Thyroid gland (tissue), 4 donors: ENCODE measurements at places on chromosomes 2 and 18. TPM values are rescaled to one million over a fixed set of nuclear protein-coding genes. Genes with fewer than 3 reads are reported as not detected.

The PLCL1 gene
- total RNA-seq = 10.4 TPM

- DNase-seq = peak; percentile 77
Measured at GRCh38 chr18:23969664-23970063, 44.9 kb upstream of the TTC39C start.

DNA sequence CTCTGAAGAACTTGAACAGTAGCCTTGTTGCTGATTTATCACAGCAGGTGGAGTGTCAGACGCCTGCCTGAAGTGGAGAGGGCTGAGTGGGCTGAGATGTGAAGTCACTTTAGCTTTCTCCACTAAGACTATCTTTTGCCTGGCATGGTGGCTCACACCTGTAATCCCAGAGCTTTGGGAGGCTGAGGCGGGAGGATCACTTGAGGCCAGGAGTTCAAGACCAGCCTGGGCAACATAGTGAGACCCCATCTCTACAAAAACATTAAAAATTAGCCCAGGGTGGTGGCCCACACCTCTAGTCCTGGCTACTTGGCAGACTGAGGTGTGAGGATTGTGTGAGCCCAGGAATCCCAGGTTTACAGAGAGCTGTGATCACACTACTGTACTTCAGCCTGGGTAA, 60.6 kb upstream of the TTC39C start:
- no peak for DNase-seq

DNA sequence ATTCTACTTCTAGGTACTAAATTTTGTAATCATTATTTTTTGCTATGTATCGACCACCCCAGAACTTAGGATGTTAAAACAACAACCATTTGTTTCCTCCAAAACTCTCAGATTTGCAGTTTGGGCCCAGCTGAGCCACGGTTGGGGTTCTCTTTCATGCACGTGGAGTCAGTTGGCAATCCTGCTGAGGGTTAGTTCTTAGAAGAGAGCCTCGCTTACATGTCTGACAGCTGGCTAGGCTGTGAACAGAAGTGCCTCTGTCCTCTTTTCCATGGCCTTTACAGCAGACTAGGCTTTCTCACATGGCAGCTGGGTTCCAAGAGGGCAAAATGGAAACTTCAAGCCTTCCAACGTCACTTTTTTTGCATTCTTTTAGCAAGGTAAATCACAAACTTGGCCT, 9.3 kb upstream of the RGPD4 start:
- DNase-seq = no peak

DNA sequence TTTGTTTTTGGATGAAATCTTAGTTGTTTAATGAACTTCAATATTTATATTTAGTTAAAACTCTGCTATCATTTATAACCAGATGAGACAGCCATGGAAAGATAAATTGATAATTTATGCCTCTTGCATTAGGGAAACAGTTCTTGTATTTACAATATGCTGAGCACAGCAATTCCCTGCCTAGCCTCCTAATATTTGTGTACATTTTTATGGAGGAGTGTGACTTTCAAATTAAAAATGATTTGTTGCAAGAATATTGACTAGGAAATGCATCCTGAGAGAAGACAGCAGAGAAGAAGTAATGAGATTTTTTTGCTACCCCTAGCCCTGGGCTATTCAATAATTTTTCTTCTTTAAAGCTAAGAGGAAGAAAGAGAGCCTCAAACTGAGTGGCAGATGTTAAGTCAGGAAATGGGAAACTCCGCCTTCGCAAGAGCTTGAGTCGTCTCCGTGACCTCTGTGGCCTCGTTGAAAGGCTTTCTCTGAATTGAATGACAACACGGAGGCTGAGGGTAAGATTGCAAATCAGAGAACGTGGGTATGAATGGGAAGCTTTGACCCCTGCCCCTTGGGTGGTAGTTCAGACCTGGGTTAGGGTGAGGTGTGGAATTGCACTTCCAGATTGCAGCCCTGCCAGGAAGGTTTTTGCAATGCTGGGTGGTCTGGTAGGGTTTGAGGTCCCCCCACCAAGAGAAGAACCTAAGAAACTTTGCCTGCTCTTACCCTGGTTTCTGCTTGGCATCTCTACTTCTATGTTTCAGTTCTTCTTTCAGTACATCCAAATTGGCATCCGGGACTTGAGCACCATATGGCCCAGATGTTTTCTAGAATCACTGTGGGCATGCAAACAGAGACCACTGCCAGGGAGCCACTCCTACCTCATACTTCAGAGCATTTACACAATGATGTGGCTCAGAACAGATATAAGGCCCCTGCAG, 210.3 kb upstream of the RBMS1 start:
- no peak for DNase-seq

The COL4A3 gene
- total RNA-seq = 63.8 TPM

The ATOH8 gene
- 260 TPM for total RNA-seq

GRCh38 chr18:31419457-31419932, 28.0 kb upstream of the DSG3 start:
- DNase-seq = no peak

The DCC gene
- 0.94 TPM for total RNA-seq

- no peak for DNase-seq
Measured at GRCh38 chr2:208674919-208675318, 268.3 kb downstream of the PTH2R start.

GRCh38 chr2:184113696-184114403, 484.5 kb upstream of the ZNF804A start:
- no peak for DNase-seq
